ENCODE measurements at places on chromosomes 12 and 14. TPM values are rescaled to one million over a fixed set of nuclear protein-coding genes. Genes with fewer than 3 reads are reported as not detected.

DNA sequence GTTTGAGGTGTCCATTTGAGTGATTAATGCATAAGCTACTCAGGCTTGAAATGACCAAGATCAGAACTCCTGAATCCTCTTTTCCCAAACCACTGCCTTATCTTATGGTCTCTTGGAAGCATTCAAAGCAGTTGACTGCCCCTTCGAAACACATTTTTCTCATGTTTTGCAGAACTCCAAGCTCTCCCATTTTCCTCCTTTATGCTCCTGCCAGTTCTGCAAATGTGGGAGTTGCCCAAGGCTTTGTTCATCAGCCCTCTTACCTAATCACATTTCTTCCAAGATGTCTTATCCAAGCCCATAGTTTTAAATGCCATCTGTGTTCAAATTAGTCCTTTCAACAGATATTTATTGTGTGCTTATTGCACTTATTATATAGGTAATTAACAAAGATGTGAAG is 1.8 kb upstream of the DNAAF2 start:
- H3K4me1 ChIP-seq: peaks cover 57% of the 10 kb centered on the region
- H3K36me3 ChIP-seq: no peaks in the 10 kb centered on the region
- DNase-seq: no peak
- no peaks in the 10 kb centered on the region for H3K27me3 ChIP-seq
- no peak overlapping the region for H3K27ac ChIP-seq
- H3K4me3 ChIP-seq: no peak overlapping the region

Gene CCDC177
- total RNA-seq: not detected

DNA sequence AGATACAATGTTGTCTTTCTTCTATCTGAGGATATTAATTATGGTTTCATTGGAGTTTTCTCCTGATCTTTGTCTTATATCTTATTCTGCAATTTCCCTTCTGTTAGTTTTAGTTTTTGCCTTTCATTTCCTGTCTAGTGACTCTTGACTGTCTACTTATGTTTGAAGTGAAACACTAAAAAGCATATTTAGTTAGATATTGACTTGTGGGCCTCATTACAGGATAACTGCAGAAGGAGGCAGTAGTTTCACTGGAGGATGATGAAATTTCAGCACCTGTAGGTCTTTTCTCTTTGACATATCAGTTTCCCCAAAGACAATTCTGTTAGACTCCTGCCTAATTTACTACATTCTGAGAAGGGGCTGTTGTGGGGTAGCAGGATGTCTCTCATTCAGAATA is 97.5 kb upstream of the NEDD1 start:
- no peak overlapping the region for H3K4me3 ChIP-seq
- no peaks in the 10 kb centered on the region for H3K27me3 ChIP-seq
- no peak for DNase-seq
- H3K27ac ChIP-seq: no peak overlapping the region
- H3K4me1 ChIP-seq: no peaks in the 10 kb centered on the region
- no peaks in the 10 kb centered on the region for H3K36me3 ChIP-seq

Gene APPL2
- 48.1 TPM for total RNA-seq

DNA sequence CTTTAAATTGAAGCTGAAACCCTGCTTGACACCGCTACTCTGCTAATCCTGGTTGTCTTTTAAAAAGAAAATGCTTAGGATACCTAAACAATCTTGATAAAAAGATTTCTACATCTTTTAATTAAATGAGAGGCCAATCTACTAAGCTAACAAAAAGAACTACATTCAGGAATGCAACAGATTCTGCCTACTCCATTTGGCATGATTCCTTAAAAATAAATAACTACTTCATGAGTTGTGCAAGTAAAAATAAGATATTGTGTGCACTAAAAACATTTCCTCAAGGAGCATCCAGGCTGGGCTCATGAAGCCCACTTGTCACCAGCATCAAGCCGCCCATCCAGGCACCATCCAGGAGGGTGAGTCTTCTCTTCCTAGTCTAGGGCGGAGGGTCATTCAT is 197.5 kb downstream of the PAX9 start:
- H3K4me1 ChIP-seq: no peaks in the 10 kb centered on the region
- no peak overlapping the region for H3K4me3 ChIP-seq
- H3K27me3 ChIP-seq: no peaks in the 10 kb centered on the region
- no peaks in the 10 kb centered on the region for H3K36me3 ChIP-seq

DNA sequence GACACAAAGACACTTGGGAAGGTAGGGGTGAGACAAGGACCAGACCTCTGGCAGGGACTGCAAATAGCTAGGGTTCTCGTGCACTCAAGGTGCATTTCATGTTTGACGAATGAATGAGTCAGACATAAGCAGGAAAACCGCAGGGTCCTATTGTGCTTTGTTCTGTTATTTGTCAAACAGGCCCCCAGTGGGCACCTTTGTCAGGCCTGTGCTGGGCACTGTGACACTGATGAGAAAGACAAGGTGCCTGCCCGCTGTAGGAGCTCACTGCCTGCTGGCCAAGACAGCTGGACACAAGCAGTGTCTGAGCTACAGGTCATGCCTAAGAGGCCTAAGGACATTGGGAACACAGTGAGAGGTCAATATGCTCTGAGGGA is 2.3 kb downstream of the OTUB2 start:
- H3K4me3 ChIP-seq: no peak overlapping the region
- H3K27me3 ChIP-seq: no peaks in the 10 kb centered on the region
- H3K36me3 ChIP-seq: no peaks in the 10 kb centered on the region
- H3K4me1 ChIP-seq: peaks cover 11% of the 10 kb centered on the region
- DNase-seq: no peak

Gene AMDHD1
- total RNA-seq: 0.49 TPM

DNA sequence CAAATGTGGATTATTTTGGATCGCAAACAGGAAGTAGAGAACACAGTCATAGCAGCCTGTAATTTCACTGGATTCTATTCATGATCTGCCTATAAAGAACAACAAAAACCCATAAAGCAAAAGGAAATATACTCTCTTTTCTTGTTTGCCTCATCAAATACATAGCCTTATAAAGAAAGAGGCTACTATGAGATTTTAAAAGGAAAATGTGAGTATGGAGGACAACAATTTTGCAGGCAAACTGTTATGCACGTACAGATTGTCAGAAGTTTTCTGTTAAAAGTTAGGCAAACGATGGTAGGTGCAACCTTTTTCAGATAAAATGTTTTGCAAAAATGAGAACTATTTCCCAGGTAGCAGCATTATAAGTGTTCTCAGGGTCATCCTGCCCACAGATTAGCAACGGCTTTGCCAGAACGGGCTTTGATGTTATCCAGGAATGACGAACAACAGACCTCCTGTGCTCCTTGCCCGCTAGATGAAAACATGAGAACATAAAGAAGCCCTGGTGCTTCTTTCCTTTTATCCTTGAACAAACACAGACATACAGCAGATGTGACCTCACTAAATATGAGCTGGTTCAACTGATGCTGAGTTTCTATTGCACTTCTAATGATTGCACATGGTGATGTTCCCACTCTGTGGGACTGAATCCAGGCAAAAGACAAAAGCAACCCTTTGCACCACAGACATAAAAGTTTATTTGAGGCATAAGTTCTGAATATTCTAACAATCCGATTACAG is 88.1 kb downstream of the ITPR2 start:
- H3K27ac ChIP-seq: no peak overlapping the region
- H3K36me3 ChIP-seq: no peaks in the 10 kb centered on the region
- DNase-seq: no peak
- no peaks in the 10 kb centered on the region for H3K27me3 ChIP-seq
- H3K4me1 ChIP-seq: peaks cover 48% of the 10 kb centered on the region
- H3K4me3 ChIP-seq: no peak overlapping the region

Gene WDR89
- 7.4 TPM for total RNA-seq

Gene DEGS2
- total RNA-seq: 19.9 TPM

- no peak overlapping the region for H3K4me3 ChIP-seq
- H3K27me3 ChIP-seq: no peaks in the 10 kb centered on the region
- H3K4me1 ChIP-seq: peaks cover 19% of the 10 kb centered on the region
- no peaks in the 10 kb centered on the region for H3K36me3 ChIP-seq
Measured at GRCh38 chr12:3247629-3248161, 170.5 kb downstream of the TSPAN9 start.

GRCh38 chr14:90179357-90179756 is 77.0 kb upstream of the PSMC1 start:
- H3K4me1 ChIP-seq: no peaks in the 10 kb centered on the region
- H3K4me3 ChIP-seq: no peak overlapping the region
- H3K27ac ChIP-seq: no peak overlapping the region
- no peak for DNase-seq
- no peaks in the 10 kb centered on the region for H3K27me3 ChIP-seq

DNA sequence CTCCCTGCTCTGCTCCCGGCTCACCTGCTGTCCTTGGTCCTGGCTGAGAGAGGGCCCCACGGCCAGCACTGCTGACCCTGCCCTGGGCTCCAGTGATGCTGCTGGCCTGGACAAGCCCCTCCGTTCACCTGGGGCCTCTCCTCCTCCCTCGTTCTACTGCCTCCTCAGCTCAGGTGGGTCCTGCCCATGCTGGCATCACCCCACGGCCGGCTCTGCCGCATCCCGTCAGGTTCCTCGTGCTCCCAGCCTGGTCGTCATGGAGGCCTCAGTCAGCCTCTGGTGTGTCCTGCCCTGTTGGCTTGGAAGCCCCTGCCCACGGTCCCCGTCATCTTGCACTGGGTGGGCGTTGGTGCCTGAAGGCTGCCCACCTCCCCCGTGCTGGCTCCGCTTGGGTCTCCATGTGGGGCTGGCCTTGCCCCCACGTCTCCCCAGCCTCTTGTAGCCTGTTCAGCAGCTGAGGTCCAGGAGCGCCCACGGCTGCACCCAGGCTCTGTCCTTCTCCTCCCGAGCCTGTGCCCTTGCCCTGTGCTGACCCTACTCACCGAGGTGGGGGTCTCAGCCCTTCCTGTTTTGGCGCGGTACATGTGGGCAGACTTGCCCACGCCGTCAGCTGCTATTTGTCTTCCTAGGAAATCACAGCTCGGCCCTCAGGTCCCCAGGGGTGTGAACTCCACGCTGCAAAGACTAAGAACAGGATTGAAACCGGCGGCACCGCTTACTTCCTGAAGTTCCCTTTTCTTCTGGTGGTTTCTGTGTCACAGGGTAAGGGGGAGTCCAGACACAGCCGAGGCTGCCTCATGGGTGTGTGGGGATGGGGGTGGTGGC is 121.6 kb downstream of the TMEM121 start:
- no peak overlapping the region for H3K4me3 ChIP-seq
- DNase-seq: no peak
- H3K27me3 ChIP-seq: no peaks in the 10 kb centered on the region

Gene IL31
- not detected for total RNA-seq

Gene ARG2
- 14.2 TPM for total RNA-seq

DNA sequence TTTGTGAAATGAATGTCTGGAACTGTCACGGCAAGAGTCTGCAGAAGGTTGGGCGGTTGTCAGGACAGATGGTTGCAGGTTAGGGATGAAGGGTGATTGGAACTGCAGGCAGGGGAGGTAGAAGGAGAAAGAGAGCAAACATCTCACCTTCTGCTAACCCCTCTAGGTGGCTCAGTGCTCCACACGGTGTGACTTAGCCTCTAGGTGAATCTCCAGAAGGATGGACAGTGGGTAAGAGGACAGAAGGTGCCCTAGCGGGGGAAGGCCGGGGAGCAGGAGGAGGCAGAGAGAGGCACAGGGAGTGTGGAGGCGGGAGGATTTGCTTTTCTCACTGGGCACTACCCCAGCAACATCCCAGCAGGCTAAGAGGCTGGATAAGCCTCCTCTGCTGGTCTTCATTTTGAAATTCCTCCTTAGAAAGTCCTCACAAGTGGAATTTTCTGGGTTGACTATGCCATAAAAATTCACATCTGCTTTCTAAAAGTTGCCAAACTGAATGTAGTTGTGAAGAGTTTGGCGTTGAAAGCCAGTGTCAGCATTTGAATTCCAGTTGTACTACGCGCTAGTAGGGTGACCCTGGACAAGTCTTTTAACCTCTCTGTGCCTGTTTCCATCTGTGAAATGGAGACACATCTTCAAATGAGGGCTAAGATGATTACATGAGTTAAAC is 10.7 kb upstream of the GPR68 start:
- no peak overlapping the region for H3K27ac ChIP-seq
- no peaks in the 10 kb centered on the region for H3K27me3 ChIP-seq
- no peak for DNase-seq
- no peak overlapping the region for H3K4me3 ChIP-seq
- H3K4me1 ChIP-seq: peaks cover 39% of the 10 kb centered on the region

DNA sequence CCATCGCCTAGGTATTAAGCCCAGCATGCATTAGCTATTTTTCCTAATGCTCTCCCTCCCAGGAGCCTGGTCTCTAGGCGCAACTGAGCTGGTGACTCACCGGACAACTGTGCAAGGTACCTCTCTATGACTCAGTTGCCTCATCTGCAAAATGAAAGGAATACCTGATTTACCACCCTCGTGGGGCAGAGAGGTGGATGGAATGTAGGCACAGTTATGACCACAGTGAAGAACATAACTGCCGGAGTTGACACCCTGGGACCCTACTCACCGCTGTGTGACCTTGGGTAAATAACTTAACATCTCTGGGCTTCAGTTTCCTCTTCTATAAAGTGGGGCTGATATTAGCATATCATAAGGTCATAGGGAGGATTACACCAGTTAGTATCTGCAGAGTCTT is 22.6 kb downstream of the BCL11B start:
- H3K27me3 ChIP-seq: no peaks in the 10 kb centered on the region
- no peak for DNase-seq
- peaks cover 26% of the 10 kb centered on the region for H3K4me1 ChIP-seq
- no peak overlapping the region for H3K4me3 ChIP-seq
- H3K27ac ChIP-seq: no peak overlapping the region

DNA sequence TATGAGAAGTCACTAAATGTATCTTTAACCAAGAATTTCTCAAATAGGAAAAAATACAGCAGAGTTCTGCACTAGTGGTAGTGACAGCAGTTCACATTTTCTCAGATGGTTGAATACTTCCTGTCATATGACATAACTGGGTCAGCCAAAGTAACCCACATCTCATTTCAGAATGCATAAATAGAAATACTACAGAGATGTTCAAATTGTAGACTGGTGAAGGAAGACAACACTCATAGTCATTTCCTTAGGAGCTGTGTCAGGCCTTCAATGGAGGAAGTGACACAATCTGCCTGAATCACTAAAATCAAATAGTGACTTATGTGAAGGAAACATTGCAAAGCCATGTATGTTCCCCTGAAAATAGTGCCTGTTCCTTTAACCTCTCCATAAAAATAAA is 32.4 kb downstream of the FERMT2 start:
- peaks cover 46% of the 10 kb centered on the region for H3K4me1 ChIP-seq
- no peak for DNase-seq
- H3K27ac ChIP-seq: peak overlapping the region; percentile 60
- no peaks in the 10 kb centered on the region for H3K27me3 ChIP-seq
- H3K36me3 ChIP-seq: peaks cover 5% of the 10 kb centered on the region

Data from vagina (tissue), 2 donors.